Hypothalamus (tissue), 51 donors: ENCODE measurements at places on chromosomes 3 and 15.
A peak's percentile ranks its signal among the peaks of the same experiment; 100 is the strongest.

- DNase-seq = peak; percentile 80
Observed at GRCh38 chr15:74127255-74127953, 3.0 kb upstream of the ISLR2 start.

DNA sequence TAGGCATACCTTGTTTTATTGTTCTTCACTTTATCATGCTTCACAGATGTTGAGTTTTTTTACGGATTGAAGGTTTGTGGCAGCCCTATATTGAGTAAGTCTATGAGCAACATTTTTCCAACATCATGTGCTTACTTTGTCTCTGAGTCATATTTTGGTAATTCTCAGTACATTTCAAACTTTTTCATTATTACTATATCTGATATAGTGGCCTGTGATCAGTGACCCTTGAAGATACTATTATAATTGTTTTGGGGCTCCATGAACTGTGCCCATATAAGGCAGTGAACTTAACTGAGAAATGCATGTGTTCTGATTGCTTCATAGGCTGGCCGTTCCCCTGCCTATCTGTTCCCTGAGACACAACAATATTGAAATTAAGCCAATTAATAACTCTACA, 42.8 kb upstream of the NSMCE3 start:
- no peak for DNase-seq

DNA sequence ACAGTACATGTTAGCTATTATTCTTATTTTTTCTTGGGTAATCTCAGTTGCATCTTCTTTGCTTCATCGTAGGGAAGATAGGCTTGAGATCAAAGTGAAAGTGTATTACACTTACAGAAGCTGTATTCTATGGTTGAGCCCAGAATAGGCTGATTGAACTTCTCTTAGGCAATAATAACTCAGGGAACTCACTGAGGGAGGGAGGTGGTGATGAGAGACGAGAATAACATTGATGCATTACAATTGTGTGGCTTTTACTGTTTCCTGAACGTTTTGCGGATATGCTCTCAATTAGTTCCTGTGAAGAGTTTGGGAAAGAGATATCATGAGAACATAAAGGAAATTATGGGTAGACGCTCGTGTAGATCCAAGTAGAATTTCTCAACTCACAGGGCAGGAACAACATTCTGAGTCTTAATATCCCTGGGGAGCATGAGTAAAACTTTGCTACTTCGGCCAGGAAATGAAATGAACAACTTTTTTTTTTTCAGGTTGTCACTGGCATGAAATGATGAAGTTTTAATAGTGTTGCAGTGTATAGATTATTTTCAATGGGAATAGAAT, 302.2 kb downstream of the TUSC7 start:
- DNase-seq = no peak

- no peak for DNase-seq
Observed at GRCh38 chr15:100245487-100245820, 96.3 kb downstream of the ADAMTS17 start.

- DNase-seq = no peak
Observed at GRCh38 chr15:67601073-67601472, 58.6 kb downstream of the MAP2K5 start.

DNA sequence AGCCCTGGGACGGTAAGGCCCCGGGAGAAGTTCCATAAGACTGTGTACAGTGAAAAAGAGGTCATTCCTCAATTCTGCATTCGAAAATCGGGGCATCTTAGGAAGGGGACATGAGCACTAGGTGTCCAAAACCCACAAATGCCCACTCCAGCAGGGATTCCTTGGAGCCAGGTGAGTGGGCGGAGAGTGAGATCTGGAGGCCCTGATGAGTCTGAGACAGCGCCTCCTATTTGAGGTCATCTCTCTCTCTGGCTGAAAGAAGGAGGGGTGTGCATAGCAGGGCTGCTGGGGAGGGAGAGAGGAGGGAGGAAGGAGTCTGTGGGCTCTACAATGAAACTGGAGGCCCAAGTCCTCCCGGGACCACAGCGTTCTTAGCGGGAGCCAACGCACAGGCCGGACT, 38.1 kb upstream of the LACTB start:
- DNase-seq = no peak

DNA sequence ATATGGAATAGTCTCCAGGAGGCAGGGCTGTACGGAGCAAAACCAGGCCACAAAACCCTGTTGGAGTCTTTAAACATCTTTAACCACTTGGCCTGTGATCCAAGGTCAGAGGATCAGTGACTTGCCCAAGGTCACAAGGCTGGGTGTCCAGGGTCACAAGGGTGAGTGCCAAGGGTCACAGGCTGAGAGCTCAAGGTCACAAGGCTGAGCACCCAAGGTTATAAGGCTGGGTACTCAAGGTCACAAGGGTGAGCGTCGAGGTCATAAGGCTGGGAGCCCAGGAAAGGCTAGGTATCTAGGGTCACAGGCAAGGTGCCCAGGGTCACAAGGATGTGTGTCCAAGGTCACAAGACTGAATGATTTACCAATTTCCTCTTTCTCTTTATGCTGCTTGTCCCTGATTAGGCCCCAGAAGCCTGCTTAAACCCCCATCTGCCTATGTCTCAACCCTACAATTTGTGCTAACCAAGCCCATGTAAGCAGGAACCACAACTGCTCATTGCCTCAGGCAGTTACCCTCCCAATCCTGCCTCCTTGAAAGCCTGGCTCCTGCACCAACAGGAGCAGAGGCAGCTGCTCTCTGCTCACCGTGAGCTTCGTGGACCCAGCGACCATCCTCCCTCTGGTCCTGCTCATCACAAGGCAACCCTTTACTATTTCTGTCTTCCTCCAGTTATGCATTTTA, 51.5 kb downstream of the MGLL start:
- DNase-seq = no peak

DNA sequence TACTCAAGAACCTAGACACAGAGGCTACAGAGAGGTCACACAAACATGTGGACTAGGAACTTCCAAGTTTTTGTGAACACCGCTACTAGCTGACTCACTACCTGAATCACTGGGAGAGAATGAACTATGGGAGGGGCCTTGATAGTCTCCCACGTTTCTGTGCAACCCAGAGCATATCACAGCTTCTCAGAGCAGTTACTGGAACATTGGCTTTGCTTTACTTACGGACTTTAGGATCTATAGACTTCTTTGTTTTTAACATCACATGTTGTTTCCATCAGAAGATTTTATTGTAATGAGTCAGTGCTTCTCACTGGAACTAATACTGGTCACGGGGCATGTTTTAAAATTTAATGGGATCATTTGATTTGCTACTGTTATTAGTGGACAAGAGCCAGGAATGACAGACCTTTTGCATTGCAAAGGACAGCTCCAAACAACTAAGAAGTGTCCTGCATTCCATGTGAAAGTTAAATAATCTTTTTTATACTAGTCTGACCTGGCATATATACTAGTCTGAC, 35.6 kb downstream of the RTP4 start:
- no peak for DNase-seq

DNA sequence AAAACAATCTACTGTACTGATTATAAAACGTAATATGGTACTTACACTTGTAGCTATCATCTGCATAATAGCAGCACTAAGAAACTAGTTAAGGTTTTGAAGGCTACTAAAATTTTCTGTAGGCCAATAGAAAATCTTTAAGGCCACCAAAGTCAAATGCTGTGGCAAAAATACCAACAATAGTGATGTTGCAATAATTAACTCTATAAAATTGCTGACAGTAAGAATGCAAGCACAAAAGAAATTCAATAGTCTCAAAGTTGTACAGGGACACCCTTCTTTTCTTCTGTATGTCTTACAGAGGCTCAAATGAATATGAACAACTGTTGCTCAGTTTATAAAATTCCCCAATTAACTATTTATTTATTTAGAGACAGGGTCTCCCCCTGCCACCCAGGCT, 62.0 kb downstream of the TMCC1 start:
- DNase-seq = no peak

DNA sequence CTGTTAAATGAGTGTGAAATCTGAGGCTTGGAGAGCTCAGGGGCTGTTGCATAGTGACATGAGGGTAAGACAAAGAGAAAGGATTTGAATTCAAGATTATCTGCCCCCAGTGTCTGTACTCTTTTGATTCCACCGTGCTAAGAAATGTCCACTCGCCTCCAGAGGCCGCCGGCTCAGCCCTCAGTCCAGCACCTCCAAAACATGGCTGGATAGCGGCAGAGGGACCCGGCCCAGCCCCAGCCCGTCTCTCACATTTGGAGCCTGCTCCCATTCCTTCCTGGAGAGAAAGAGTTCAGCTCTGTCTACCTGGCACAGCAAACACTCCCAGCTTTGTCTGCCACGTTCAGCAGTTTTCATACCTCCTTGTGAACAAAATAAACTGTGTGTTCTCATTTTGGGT, 84.8 kb upstream of the IQSEC1 start:
- DNase-seq = no peak

DNA sequence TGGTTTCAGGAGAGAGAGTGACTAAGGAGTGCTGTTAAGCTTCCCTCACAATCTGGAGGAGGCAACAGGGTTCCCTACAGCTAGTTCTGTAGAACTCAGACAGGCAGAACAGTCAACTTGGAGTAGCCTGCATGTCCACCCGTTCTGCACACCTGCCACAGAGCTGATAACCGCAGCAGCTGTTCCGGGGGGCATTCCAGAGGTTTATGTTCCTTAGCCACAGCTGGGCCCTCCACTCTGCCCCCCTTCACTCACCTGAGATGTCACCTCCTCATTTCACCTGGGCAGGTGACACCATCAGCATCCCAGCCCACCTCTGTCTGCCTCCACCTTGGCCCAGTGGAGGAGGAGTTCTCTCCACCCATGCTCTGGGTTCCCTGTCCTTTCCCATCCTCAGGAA, 22.6 kb downstream of the XYLB start:
- DNase-seq = no peak

GRCh38 chr3:34364335-34364734, 565.9 kb downstream of the PDCD6IP start:
- no peak for DNase-seq

DNA sequence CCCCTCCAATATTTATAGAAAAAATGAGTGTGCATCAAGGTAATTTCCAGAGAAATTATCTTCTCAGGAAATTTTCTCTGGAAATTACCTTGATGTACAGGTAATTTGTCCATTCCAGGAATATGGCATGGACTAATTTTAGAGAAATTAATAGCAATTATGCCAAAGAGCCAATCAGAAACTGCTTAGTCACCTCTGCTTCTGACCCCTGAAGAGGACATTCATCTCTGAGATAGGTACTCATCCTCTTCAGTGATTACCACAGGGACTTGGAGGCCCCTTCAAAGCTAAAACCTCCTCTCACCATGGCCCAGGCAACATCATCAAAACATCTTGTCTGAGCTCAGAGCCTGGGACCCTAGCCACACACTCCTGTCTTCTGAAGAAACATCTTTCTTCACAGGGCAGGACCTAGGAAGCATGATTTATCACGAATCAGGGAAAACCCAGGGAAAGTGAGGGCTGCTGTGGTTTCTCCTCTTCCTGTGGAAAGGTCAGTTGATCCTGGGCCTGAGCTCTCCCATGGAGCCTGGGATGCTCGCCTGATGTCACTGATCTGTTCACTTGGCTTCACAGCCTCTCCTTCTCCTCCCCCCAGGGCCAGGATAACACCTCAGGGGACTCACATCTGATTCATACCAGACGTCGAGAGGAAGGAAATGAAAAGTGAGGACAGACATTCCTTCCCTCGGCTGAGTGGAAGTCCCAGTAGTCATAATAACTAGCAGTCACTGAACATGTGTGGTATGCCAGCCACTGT, 210.5 kb downstream of the DTWD1 start:
- DNase-seq = no peak

DNA sequence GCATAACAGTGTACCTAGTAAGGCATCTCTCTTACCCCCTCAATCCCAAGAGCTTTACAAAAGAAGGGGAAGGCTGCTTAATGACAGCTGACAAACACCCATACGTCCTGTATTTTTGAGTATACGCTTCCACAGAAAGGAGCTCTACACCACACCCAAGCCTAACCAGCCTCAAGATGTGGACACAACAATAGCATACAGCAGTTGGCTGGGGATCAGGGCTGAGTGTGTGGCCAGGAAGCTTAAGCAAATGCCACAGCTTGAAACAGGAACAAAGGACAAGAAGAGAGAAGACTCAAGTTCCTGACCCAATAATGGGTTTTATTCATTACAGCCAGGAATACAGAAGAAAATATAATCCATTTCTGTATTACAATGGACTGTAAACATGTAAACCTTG, 6.9 kb downstream of the HEXA start:
- no peak for DNase-seq

- DNase-seq = no peak
Observed at GRCh38 chr3:114858329-114858728, 288.8 kb downstream of the ZBTB20 start.

- no peak for DNase-seq
Observed at GRCh38 chr3:194332858-194333211, 18.3 kb downstream of the CPN2 start.

DNA sequence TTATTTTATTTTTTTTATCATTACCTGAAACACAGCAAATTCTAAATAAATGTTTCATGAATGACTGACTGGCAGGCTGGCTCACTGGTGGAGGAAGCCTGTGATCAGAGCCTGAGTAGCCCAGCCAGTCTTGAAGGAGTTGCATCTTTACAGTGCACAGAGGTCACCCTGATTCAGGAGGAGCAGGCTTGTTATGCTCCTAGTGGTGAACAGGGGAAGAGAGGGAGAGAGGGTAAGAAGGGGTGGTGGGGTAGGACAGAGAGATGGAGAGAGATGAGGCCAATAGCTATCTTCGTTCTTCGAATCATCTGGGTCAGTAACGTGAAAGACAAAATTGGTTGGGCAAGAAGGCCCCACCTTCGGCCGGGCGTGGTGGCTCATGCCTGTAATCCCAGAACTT, 202.6 kb upstream of the MCTP2 start:
- DNase-seq = no peak

DNA sequence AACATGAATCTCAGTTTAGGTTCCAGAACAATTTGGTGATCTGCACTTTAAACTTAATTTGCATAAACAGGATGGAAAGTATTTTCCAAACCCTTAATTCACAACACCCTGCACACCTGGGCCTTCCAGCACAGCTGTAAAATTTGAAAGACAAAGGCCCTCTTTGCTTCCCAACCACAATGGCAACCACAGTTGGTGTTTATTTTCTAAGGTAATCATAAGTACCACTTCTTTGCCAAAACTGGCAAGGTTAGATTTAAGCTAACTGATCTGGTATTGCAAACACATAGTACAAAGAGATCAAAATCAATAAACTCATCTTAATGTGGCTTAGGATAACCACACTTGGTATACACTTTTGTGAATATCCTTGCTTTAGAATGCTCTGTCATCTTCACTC, 4.1 kb downstream of the LRIG1 start:
- DNase-seq = no peak

DNA sequence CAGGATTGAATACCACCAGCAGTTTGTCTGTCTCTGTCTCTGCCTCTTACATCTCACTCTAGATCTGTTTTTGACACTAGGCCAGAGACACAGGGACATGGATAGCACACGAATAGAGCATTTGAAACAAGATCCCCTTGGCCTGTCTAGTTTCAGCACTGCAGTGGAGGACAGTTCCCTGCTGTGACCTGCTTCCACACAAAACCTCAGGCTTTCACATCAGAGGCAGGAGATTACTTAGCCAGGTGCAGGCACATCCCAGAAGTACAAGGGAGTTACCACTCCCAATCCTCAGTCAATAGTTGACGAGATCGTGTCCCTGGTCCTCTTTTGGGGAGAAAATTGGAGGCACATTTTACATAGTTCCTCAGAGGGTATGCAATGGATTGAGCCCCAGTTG, 34.0 kb upstream of the CCK start:
- DNase-seq = no peak
